Amniotic stem cell (primary cell): ENCODE measurements at places on chromosomes 12 and 14.

GRCh38 chr12:95265765-95266164 lies 48.2 kb downstream of the VEZT start:
- DNase-seq = no peak

DNA sequence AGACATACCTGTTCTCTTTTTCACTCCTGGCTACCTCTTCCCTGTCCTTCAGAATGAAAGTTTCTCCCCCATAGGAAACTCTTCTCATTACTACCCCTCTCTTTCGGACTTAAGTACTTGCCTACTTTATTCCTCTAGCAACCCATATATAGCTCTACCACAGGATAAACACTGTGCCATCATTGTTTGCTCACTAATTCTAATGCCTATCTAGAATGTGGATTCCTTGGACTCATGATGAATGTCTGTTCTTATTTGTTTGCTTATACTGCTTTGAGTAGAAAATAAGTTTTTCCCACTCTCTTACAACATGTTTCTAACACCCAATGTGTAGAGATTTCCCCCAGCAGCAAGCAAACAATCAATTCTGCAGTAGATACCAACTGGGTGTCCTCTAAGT lies 1094.9 kb downstream of the SLC6A15 start:
- no peak for DNase-seq

DNA sequence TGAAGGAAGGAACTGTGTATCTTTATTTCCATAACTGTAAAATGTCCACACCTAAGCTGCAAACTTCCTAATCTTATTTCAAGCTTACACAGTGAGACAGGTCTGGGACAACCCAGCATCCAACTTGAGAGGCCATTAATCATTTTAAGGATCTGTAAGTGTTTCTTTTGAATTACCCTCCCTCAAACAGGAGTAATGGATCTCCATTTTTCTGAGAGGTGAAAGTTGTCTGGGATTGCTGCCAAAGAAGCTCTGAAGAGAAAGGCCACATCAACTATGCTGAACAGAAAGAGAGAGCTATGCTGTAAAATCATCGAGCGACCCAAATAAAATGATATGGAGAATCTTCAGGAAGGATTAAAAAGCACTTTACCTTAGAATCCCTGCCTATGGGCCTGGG lies 131.7 kb upstream of the CPNE8 start:
- no peak for DNase-seq

DNA sequence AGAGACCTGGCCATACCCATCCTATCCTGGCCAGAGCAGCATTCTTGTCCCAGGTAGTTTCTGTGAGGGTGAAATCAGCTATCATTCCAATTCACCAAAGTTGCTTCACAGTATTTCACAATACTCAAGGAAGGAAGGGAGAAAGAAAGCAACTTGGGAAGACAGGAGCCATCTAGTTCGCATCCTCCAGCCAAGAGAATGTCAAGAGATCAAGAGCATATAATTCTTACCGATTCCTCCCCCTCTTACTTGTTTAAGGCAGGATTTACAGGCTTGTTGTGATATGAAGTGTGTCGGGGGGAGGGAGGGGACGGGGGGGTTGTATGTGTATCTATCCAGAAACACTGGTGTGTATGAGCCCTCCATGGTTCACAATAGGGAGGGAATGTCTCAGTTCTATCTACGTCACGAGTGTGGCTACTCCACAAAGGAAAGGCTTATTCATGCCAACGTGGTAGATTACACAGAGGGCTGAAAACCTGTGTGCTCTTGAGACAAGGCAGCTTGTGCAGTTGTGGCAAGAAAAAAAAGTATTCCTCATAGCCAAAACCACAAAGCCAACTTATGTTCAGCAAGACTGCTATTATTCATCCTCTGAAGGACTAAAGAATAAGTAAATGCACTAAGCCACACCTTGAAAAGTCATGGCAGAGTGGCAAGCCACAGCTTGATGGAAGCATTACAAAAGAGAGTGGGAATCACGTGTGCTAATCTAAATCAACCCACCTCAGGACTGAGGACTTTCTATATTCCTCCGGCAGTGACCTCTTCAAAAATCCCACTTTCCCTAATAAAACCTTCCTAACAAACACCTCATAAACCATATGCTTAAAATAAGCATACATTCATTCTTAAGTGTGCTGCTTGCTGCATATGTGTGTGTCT lies 35.0 kb downstream of the CORO1C start:
- DNase-seq = peak; percentile 78

DNA sequence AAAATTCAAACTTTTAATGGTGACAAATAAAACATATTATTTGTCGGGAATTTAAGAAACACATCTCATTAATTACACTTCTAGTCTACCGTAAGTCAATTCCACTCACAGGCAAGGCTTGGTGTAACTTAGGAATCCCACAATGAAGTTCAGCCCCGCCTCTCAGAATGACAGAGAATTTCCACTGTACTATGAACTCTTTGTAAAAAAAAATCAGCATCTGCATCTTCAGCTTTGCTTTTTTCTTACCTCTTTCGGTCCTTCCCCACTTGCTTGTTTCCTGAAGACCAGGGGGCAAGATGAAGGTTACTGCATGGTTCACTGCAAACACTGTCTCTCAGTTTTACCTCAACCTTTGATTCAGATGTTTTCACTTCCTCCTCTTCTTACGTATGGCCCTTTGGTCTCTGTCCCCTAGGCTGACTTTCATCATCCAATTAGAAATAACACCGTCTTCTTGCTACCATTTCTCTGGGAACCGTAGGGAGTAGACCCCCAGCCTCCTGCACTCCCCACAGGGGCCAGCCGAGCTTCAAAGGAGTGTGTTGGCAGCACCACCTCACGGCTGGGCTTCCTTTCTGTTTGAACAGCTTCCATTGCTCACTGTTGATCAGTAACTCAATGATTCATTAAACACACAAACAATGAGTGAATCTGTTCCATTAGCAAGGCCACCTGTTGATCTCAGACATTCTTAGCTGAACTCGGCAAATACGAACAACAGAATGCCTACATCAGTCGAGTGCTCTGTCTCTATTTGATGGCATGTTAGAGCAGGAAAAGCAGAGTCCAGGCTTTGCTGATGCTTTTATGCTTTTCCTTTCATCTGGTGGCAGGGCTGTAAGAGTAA lies 343.0 kb downstream of the BMP4 start:
- no peak for DNase-seq

DNA sequence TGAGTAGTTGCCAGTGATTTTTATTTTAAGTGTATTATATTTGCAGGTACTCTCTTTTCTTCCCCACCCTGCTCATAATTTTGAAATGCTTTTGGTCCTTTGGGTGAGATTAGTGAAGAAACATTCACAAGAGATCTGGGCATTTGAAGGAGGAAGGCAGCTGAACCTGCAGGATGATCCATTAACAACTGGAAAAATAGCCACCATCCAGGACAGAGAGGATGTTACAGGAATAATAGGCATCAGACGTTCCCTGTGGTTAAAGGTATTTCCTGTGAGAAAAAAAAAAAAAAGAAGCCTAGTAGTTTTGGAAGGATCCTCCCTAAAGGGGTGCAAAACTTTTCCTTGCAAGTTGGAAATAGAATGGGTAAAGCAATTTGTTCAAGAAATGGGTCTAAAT lies 145.3 kb downstream of the SLC38A4 start:
- DNase-seq = no peak

DNA sequence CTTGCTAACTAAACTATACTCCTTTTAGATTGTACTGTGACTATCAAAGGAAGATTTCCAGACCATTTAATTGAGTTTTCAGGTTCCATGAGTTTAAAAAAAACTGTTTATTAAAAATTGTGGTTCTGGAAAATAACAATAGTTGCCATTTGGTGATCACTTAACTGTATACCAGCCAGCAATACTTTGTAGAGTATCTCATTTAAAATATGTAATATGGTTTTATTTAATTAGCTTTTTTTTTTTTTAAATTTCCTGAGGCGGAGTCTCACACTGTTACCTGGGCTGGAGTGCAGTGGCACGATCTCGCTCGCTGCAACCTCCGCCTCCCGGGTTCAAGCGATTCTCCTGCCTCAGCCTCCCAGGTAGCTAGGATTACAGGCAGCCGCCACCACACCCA lies 7.4 kb downstream of the MARK3 start:
- DNase-seq = no peak
